Left lung (tissue), 14 donors: ENCODE measurements at places on chromosomes 1 and 21. TPM values are rescaled to one million over a fixed set of nuclear protein-coding genes. Genes with fewer than 3 reads are reported as not detected.

LCE2C gene
- not detected for total RNA-seq

- no peaks in the 10 kb centered on the region for H3K36me3 ChIP-seq
- H3K4me3 ChIP-seq: no peak overlapping the region
- H3K27ac ChIP-seq: no peak overlapping the region
Observed at GRCh38 chr1:225906467-225906866, 17.5 kb upstream of the LEFTY1 start.

- peaks cover 96% of the 10 kb centered on the region for H3K27me3 ChIP-seq
- H3K27ac ChIP-seq: no peak overlapping the region
- no peaks in the 10 kb centered on the region for H3K36me3 ChIP-seq
- peak; percentile 11 for DNase-seq
Observed at GRCh38 chr1:37752583-37753471, 12.1 kb downstream of the EPHA10 start.

GRCh38 chr1:4033713-4034112 lies 133.6 kb upstream of the C1orf174 start:
- no peak overlapping the region for H3K4me3 ChIP-seq
- peaks cover 61% of the 10 kb centered on the region for H3K27me3 ChIP-seq
- H3K36me3 ChIP-seq: no peaks in the 10 kb centered on the region
- DNase-seq: no peak

GRCh38 chr1:85934516-85934915 lies 222.1 kb downstream of the COL24A1 start:
- no peaks in the 10 kb centered on the region for H3K4me1 ChIP-seq
- no peak overlapping the region for H3K4me3 ChIP-seq
- H3K27me3 ChIP-seq: no peaks in the 10 kb centered on the region
- DNase-seq: peak; percentile 85
